ENCODE measurements at places on chromosomes 3 and 15.

GRCh38 chr3:105495021-105495420 lies 128.3 kb downstream of the ALCAM start:
- no peak for DNase-seq

DNA sequence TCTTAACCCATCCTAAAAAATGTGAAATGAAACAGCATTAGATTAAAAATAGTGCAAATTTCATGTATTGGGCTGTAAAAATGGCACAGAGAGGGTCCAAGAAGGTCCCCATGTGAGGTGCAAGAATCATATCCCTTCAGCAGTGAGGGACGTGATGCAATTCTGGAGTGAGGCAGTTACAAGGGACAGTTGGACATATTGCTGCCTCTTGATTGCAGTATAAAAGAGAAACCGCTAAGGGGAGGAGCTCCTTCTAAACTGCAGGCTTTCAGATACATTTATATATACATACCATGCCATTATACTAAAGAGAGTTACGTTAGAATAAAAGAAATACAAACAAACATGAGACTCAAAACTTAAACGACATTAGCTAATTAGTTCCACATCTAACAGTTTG lies 304.2 kb upstream of the CTNNB1 start:
- DNase-seq = no peak

DNA sequence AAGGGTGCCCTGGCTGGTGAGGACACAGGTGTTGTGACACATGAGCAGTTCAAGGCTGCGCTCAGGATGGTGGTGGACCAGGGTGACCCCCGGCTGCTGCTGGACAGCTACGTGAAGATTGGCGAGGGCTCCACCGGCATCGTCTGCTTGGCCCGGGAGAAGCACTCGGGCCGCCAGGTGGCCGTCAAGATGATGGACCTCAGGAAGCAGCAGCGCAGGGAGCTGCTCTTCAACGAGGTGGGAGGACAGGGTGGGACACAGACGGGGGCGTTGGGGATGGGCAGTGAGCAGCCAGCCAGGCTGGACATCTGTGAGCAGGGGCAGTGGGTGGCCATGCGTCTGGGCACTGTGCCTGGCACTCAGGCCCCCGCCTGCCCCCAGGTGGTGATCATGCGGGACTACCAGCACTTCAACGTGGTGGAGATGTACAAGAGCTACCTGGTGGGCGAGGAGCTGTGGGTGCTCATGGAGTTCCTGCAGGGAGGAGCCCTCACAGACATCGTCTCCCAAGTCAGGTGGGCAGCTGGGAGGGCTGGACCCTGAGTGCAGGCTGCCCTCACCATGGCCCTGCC lies 10.3 kb downstream of the ANKRD63 start:
- no peak for DNase-seq

DNA sequence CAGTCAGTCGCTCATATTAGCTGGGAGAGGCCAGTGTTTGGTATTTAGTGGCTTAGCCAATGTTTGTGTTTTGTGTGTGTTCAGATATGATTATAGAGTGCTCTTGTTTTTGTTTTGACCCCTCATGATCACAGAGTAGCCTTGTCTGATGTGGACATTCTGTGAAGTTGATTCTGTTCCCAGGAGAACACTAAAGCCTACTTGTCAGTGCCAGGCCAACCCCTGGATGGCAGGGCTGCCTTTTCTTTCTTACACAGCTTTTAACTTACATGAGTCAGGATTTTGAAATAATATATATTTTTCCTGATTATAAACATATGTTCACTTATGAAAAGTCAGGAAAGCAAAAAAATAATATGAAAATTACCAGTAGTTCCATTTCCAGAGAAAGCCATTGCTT lies 11.9 kb downstream of the CFAP161 start:
- no peak for DNase-seq

DNA sequence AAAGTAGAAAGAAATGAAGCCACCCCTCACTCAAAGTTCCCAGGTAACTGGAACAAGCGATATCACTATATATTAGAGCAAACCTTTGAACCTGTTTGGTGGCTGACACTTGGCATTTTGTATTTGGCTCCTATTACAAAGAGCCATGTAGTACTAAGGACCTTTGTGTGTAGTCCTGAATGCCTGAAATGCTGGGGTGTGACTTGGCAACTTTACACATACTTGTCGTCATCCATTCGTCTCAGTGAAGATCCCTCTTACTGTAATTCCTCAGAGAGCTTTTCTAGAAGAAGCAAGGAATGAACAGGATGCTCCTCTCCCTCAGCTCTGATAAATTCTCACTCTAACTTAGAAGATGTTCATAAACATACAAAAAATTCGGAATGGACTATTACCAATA lies 216.1 kb upstream of the CDIN1 start:
- no peak for DNase-seq

DNA sequence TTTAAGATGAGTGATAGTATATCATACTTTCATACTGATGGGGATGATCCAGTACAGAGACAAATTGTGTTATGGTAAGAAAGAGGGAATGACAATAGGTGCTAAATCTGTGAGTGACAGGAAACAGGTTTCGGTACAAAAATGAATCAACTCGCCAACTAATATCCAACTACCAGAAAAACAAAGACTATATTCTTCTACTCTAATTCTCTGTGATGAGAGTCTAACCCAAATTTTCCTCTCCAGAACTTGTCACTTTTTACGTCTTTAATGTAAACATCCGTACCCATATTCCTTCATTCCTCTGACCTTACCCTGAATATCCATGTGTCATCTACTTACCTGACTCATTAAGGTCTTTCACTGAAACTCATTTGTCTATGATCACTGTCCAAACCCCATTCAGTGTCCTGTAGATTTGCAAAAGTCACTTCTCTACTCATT lies 39.6 kb downstream of the SCAPER start:
- DNase-seq = no peak

DNA sequence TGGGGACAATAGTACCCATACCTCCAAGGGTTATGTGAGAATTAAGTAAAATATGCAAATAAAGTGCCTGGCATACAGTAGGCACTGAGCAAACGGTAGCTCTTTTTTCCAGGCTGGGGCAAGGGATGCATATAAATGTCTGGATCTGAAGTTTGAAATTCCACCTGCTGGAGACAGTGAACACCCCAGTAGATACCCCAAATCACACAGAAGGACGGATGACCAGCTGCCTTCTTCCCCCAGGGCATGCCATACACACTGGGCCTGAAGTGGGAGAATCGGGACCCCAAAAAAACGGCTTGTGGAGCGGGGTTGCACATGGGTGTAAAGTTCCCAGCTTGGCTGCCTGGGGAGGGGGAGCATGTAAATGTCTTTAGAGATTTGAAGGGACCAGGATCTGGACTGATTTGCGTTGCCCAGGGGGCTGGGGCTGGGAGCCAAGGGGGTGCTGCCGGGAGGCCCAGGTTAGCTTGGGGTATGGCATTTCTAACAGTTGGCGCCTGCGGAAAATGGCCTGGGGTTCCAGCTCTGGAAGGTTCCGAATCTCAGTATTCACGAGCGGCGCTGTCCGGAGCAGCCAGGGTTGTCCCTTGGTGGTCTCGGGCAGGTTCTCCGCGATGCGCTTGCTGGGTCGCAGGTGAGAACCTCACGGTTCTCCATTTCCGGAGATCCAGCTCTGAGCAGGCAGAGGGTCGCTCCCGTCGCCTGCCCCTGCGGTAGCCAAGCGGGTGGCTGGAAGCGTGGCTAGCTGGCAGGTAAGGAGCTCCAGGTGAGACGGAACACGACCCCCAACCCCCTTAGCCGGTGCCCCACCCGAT lies 42.6 kb upstream of the POLG start:
- no peak for DNase-seq

- DNase-seq = no peak
These were observed 593 bp downstream of the CIAO2A start for GRCh38 chr15:64092864-64093626.

DNA sequence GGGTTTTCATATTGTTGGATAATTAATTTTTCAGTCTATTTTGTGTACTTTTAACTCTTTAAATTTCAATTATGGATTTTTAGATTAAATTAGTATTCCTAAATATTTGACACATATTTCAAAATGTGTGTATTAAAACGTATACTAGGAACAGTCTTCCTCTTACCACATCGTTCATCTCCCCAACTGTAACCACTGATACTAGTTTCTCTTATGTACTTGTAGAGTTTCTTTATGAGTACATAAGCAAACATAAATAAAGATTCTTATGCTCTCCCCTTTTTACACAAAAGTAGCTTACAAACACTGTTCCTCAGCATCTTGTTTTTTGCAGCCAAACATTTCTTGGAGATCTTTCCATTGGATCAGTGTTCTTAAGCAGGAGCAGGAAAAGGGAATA lies 45.9 kb downstream of the CMSS1 start:
- no peak for DNase-seq

GRCh38 chr15:60476713-60477112 lies 2.2 kb downstream of the ICE2 start:
- DNase-seq = no peak

DNA sequence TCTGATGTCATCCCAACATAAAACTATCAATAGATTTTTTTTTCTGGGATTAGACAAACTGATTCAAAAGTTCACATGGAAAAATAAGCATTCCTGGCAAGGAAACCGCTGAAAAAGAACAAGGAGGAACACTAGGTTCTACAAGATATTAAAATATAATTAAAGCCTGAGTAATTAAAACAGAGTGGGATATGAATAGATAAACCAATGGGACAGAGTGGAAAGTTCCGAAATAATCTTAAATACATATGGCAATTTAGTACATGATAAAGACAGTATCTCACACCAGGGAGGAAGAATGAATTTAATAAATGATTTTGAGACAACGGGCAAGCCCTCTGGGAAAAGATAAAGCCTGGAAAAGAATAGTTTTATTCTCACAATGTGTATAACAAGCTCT lies 4.7 kb downstream of the GLDN start:
- DNase-seq = no peak

DNA sequence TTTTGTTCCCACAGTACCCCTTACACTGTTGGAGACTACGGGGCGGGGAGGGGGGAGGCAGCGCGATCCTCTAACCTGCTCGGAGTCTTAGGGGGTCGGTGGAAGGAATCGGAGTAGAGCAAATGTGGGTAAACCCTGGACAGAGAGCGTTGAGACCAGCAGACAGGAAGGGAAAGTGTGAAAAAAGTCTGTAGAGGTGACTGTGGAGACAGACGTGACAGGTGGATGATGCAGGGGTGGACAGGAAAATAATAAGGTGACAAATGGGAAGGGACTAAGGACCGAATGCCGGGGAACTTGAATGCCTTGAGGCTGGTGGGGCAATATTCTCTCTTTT lies 424 bp downstream of the EAF2 start:
- DNase-seq = no peak

DNA sequence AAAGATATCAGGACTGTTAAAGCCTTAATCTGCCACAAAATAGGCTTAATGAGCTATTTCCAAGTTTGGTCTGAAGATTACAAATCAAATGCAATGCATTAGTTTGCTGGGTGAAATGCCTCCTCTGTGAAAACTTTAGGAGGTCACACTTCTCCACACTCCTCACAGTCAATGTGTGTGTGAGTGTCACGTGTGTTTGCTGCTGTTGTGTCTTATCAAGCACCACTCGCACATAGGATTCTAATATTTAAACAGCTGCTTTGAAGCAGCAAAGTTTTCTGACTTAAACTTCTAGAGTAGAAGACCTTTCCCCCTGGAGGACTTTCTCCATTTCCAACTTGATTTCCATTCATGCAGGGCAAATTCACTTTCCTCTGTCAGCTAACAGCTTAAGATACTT lies 203.2 kb upstream of the PEX5L start:
- DNase-seq = no peak

GRCh38 chr15:74808078-74808839 lies 4.4 kb upstream of the LMAN1L start:
- DNase-seq = no peak

DNA sequence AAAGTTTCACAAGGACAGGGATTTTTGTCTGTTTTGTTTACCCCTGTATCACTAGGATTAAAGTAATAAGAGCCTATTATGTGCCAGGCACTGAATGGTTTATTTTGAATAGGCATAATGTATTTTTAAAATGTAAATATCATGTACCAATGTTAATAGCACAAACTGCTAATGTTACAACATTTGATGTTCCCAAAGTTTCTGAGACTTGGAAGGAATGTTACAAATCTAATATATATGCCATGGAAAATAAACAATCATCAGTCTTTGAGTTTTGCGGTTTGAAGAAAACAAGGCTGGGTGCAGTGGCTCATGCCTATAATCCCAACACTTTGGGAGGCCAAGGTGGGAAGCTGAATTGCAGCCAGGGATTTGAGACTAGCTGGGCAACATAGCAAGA lies 159.4 kb downstream of the CDIN1 start:
- DNase-seq = no peak

DNA sequence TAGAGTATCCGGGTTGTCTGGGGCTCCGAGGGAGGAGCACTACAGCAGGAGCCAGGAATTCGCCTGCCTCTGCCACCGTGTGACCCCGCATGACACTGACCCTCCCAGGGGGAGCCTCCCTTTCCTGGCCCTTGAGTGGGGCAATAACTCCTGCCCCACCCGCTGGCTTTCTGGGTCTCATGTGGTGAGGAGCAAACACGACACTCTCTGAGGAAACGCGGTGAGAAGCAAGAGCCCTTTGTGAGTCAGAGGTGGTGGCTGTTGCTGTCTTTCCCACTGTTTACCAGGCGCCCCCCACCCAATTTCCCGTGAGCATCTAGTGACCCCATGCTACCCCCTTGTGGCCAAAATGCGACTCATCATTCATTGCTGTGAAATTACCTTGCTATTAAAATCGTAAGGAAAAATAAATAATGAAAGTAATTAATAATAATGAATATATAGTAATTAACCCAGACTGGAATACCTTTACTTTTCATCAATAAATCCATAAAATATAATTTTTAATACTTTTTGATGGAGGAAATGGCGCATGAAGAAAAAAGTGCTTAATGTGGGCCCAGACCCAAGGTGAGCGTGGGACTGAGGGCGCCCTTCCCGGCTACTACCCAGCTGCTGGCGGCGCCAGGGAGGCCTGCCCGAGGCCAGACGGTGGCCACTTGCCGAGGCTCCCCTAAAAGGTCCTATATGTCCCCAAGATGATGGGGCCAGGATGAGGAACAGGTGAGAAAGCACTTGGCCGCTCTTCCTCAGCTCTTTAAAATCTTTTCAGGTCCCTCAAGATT lies 29.3 kb downstream of the CCNL1 start:
- DNase-seq = peak; percentile 35

GRCh38 chr3:49378249-49378895 lies 20.2 kb upstream of the GPX1 start:
- DNase-seq = no peak

DNA sequence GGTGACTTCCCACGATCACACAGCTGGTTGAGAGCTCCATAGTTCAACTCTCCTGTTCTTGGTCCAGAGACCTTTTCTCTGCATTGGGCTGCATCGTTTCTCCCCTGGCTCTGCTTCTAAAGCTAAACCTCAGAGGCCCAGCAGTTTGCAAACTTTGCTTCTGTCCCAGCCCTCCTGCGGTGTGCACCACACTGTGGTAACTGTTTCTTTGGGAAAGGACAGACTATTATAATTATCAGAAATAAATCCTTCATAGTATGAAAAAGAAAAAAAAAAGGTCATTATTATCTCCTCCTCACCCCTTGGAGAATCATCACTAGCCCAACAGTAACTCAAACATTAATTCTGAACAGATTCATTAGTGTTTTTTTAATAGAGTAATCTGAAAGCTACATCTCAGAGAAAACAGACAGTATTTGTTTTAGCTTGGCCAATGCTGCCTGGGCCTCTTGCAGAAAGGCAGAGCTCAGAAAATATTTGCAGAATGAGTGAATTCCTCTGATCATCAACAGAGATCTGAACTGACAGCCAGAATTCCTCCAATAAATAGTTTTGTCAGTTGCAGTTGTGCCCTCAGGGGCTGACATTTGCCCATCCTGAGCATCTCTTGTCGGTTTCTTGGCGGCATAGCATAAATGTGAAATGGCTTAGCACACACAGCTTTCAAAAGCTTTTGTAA lies 52.9 kb downstream of the BFSP2 start:
- no peak for DNase-seq
